ENCODE measurements at places on chromosomes 1 and 21.

DNA sequence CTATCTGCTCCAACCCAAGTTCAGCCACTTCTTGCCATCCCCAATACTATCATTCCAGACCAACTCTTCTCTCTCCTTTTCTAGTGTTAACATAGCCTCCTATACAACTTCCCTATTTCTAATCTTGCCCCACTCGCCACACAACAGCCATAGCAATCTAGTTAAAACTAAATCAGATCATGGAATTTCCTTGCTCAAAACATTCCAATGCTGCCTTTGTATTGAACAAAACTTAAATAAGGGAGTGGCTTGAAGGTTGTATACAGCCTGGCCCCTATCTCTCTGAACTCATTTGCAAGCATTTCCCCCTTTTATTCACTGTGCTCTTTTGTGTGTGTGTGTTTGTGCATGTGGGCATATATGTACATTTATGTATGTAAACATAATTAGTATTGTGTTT, 118.1 kb upstream of the SGIP1 start:
- DNase-seq = no peak

DNA sequence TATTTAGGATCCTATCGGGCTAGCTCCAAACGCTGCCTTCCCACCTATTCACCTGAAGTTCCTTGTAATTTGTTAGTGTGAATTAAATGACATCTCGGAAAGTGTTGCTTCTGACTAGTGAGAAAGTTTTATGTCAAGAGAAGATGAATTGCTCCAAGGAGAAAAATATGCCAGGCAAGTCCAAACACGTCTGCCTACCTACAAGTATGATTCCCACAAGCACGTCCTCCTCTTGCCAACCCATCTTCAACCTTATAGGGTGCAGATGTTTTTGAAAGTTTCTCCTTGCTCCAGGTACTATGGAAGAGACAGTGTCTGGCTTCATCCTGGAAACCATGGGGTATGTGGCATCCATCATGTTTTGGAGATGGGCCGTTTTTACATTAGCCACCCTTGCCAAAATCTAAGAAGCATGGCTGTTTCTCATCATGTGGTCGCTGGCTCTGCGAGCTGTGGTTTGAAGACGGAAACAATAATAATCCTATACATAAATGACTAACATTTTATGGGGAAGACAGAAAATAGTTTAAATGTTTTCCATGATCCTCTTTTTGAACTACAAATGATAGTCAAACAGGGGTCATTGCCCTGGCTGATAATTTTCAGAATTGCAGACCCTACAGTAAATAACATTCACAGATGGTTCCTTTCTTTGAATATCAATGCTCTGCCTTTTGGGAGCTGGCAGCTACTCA, 505.8 kb downstream of the SMYD3 start:
- no peak for DNase-seq

- no peak for DNase-seq
Measured at GRCh38 chr1:107169615-107170014, 28.8 kb downstream of the NTNG1 start.

DNA sequence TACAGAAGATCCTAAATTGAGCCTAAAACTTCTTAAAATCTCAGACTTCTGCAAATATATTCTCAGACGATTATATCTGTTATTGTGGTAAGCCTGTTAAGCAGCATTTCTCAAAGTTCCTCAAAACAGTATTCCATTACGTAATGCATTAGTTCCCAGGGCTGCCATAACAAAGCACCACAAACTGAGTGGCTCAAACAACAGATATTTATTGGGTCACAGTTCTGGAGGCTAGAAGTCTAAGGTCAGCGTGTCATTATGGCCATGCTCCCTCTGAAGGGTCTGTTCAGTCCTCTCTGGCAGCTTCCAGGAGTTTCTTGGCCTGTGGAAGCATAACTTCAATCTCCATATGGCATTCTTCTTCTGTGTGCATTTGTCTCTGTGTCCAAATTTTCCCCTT, 103.5 kb upstream of the ST6GALNAC5 start:
- no peak for DNase-seq

DNA sequence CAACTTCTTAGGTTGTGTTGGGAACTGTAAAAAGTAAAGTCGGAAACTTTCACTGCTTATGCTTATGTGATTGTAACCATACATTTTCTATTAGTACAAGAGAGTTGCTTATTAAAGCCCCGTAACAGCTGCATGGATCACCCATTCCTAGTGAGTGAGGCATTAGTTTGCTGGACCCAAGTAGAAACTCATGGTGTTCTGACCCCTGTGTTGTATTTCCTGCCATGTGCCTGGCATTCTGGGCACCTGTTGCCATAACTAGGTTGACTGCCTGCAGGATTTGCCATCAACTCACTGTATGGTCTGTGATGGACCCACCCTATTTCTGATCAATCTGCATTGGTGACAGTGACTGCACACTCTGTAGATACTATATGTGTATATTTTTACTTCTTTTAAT, 173.0 kb downstream of the PGBD5 start:
- DNase-seq = no peak

DNA sequence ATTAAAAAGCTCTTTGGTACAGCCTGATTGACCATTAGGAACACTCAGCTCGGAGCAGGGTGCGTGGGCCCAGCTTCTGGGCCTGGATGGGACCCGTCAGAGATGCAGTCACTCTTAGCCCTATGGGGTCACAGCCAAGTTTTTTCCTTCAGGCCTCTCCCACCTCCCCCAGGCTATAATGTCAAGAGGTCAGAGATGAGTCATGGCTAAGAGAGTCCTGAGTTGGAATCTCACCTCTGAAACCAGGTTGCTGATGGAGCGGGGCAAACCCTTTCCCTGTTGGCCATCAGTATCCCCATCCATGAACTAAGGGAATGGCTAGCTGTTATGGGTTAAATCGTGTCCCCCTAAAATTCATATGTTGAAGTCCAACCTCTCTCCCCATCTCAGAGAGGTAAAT, 195.9 kb upstream of the POU3F1 start:
- DNase-seq = no peak

GRCh38 chr1:59523745-59524450, 227.0 kb downstream of the FGGY start:
- no peak for DNase-seq

DNA sequence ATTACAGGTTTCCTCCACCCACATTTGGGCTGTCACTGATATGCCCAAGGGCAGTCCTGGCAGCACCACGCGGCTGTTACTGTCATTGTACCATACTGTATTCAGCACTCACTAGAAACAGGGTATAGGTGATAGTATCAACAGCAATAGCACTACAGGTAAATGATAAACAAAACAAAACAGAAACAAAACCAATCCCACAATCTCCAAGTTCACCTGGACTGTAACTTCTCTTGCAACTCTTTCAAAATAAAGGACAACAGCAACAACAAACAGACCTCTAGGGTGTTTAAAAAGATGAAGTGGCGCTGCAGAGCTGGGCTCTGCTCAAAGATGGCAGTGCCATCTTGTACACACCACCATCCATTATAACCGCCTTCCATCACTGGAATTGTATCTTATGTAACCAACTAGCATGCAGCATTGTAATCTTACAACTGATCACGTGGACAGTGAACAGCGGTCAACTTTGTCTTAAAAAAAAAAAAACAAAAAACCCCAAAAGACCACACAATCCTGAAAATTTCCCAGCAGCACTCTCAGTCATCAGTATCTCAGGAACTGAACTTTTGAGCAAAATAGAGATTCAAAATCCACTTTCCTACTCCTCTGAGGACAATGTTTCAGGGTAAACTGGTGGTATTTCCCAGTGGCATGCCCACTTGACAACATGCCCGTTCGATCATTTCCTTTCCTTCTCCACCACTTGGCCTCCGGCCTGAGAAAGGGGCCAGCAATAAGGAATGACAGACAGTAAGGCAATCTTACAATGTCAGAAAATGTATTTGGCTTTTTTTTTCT, 3.8 kb downstream of the IRF2BP2 start:
- DNase-seq = no peak

DNA sequence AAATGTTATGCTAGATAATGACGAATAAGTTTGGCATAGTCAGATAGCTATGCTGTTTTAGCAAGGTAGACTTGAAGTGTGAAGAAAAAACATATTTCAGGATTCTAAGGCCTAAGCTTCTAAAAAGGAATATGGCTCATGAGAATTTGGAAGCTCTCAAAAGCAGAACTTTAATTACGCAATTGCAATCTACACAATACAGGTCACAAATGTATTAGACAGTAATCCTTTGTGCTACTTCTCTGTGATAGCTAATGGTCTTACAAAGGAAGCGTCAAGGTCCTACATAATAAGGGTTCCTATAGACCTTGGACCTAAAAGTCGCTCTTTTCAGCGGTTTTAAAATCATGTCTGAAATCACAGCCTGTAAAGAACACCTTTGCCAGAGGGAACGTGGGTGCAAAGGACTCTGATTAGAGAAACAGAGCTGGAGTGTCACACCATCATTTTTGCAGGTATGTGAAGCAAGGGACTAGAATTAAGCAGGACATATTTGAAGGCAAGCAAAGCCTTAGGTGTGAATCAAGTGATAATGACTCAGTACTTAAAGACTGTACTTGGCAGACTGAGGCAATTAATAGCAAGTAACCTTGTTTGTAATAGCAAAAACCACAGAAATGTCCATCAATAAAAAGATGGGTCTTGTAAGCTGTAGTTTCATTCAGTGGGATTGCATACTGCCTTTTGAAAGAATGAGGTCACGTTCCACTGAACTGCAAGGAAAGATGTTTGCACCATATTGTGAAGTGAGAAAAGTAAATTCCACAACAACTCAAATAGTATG, 420.2 kb downstream of the KCTD3 start:
- no peak for DNase-seq

DNA sequence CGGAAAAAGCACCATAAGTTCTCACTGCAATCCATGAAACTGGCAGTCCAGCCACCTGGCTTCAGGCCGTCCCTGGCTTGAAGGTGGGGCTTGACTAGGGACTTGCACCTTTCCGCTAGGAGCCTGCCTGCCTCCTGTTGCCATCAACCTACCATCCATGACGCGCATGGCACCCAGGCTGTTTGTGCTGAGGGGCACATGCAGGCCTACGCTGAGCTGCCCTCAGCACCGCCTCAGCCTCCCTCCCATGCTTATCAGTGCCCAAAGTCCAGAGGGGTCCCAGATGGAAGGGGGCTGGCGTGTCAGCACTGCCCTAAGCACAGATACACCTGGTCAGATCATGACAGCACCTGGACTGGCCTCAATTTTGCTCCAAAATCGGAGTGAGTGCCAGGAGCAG, 190.2 kb upstream of the LYPLAL1 start:
- no peak for DNase-seq

GRCh38 chr1:25675729-25676476, 59.3 kb downstream of the MAN1C1 start:
- peak; percentile 70 for DNase-seq

DNA sequence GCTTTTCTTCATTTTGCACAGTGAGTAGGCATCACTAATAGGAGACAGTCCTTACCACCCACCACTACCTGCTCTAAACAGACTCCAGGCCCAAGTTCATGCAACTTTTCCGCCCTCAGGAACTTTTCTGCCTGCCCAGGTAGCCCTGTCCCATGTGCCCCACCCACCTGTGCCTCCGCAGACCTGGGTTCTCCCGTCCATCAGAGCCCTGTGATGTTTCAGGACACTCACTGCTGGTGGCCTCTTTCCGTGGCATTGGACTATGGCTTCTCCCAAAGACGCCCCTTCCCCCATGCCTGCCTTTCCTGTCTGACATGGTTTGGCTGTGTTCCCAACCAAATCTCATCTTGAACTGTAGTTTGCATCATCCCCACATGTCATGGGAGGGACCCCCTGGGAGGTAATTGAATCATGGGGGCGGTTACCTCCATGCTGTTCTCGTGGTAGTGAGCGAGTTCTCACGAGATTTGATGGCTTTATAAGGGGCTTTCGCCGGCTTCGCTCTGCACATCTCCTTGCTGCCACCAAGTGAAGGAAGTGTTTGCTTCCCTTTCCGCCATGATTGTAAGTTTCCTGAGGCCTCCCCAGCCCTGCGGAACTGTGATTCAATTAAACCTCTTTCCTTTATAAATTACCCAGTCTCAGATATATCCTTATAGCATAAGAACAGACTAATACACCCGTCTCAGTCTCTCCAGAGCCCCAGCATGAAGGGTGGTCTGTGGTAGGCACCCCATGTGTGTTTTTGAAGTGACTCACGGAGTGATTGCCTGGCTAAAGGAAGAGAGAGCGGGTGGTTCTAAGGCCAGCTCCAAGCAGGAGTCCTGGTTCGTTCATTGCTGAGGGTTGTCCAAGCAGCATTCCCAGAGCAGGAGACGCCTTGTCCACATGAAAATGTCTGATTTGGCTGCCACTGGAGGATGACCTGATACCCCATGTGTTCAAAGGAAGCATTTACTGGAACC, 86.0 kb upstream of the ZBTB40 start:
- DNase-seq = no peak

DNA sequence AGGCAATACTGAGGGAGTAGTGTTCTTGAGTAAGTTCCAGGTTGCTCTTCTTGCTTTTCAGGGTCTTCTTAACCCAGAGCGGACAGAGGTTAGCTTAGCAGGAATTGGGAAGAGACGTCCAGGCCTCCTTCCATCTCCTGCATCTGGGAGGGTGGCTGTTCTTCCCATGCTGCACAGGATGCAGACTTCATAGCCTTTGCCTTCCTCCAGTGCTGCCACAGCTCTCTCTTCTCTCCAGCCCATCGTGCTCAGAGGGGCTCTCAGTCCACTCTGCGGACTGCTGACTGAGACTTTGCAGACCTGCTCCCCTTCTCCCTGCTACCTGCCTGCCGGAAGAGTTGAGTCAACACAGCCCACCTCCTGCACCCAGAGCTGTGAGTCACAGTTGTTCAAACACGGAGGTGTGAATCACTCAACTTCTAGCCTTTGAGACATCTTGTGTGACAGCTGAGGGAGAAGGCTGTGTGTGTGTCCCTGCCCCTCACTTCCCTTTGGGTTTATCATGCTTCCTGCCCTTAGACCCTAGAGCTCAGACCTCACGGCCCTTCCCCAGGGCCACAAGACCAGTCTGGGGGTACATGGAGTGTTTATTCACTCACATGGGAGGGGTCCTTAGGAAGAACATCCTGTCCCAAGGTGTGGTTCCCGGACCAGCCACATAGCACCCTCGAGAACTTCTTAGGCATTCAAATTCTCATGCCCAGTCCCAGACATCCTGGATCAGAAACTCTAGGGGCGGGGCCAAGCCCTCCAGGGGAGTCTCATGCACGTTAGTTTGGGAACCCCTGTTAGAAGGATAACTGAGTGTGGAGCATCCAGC, 158.3 kb upstream of the CACNA1E start:
- peak; percentile 18 for DNase-seq

DNA sequence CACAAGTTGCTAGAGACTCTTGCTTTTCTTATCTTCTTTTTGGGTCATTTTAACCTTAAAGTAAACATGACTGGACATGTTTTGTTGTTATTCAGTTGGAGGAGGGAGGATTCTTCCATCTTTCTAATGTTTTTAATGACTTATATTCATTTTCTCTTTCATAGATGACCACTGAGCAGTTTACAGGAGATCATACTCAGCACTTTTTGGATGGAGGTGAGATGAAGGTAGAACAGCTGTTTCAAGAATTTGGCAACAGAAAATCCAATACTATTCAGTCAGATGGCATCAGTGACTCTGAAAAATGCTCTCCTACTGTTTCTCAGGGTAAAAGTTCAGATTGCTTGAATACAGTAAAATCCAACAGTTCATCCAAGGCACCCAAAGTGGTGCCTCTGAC, 11.9 kb downstream of the DYRK3 start:
- DNase-seq = no peak

DNA sequence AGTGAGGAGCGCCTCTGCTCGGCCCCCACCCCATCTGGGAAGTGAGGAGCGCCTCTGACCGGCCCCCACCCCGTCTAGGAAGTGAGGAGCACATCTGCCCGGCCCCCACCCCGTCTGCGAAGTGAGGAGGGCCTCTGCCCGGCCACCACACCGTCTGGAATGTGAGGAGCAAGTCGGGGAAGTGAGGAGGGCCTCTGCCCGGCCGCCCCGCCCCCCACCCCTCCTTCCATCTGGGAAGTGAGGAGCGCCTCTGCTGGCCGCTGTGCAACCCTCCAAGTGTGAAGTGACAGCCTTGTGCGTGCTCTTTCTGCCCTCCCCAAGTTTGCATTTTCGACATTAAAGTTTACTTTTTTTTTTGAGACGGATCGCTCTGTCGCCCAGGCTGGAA, 5.1 kb upstream of the ZZZ3 start:
- DNase-seq = no peak
